Activated CD8-positive, alpha-beta memory T cell treated with anti-CD3 and anti-CD28 coated beads for 24 hours (primary cell): ENCODE measurements at places on chromosomes 2 and 18.

- DNase-seq, result no peak
Observed at GRCh38 chr2:233915128-233915527, 2.0 kb upstream of the TRPM8 start.

DNA sequence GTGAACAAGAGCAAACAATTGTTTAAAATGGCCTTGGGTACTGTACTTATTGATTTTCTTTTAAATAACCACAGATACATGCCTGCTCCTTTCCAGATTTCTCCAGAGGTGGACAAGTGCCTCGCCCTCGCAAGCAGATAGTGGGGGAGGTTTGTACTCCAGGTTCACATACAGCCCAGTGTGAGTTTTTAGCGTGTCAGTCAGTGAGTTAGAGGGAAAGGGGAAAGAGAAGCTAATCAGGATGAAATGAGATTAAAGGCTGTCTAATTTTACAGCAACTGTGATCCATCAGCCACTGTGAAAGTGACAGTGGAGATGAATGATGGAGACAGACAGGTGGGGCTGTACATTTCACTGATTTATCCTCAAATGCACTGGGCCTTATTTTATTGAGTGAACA, 74.7 kb downstream of the KLHL14 start:
- DNase-seq, result no peak

GRCh38 chr18:44791520-44791919, 110.8 kb downstream of the SETBP1 start:
- no peak for DNase-seq

GRCh38 chr2:189601043-189601442, 20.5 kb upstream of the SLC40A1 start:
- no peak for DNase-seq

DNA sequence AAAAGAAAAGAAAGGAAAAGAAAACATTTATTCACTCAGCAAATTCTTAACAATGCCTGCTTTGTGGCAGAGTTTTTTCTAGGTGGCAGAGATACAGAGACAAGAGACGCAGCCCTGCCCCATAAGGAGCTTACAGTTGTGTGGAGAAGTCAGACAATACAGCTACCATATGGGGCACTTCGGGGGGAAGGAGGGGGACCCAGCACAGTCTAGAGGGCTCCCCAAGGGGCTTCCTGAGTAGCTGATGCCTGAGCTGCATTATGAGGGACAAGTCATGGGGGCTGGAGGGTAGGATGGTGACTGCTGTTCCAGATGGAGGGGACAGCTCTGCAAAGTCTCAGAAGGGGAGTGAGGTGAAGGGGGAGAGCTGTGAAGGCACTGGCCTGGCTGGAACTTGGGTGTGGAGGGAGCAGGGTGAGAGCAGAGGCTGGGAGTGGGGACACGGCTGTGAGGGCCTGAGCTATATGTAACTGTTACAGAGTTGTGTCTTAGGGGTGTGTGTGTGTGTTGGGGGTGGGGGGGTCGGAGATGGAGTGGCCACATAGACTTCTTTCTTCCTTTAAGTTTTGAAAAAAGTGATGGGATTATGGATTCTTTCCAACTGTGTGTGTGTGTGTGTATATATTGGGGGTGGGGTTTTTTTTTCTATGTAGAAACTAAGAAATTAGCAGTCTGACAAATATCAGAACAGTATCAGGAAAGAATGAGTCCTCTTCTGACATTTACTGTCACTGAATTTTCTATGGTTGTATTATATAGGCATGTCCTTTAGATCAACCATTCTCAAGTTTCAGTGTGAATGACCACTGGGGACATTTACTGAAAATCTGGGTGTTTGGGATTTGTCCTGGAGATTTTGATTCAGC, 66.0 kb upstream of the HAAO start:
- no peak for DNase-seq

DNA sequence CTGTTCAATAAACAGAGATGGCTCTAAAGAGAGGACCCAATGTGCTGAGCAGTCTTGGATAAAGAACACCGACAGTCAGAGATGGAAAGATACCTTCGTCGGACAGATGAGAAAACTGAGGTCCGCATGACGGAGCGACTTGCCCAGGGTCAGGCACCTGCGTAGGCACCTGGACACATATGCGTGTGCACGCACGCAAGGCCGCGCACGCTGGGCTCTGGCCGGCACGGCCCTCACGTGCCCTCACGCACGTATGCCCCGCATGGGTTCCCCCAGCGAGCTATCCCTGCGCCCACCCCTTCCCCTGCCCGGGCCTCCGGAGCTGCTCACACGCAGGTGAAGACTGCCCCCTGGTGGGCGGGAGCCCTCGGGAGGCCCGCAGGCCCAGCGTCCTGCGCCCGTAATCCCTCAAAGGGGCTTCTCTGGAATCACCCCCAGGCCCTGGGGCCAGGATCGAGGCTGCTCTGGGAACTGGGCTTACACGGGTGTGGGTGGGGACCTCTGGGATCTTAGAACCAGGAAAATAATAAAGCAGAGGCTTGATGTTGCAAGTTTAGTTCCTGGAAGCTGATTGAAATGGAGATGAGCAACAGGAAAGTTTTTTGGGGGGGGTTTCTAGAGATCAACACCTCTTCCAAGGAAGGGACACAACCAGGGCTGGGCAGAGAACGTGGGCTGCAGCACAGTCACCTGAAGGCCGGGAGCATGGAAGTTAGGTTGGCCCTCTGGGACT, 246.3 kb downstream of the TNS1 start:
- DNase-seq, result peak; percentile 91

DNA sequence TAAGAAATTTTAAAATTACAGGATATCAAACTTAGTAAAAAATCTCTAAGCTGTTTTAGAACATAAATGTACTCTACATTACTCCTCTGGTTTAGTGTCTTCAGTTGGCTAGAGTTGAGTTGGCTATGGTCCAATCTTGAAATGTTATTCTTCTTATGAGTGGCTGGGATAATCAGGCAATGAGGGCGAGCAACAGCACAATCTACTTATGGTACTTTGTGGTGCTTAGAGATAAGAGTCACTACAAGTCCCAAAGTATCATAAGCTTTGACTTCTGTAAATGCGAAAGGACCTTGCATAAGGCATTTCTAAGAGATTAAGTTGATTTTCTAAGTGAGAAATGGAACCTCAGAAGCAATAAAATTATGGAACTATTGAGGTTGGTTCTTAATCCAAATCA, 361.7 kb downstream of the GPD2 start:
- no peak for DNase-seq

DNA sequence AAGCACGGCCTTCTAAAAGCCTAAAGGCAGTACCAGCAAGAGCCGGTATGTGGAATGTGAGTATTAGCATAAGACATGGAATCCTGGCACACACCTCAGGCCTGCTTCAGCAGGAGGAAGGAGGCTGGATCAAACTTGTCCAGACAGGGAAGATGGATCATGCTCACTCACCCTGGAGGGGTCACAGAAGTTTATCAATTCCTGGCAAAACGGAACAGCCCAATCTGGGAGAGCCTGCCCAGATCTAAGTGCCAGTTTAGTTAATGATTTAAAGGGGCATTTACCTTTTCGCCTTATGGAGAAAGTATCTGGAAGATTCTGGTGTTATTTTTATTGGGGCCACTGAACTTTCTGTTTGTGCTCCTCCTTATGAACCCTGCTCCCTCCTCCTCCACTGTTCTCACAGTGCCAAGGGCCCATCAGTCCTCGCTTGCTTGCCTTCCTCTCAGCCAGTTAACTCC, 58.3 kb upstream of the NFE2L2 start:
- DNase-seq, result no peak

- DNase-seq, result peak; percentile 91
Observed at GRCh38 chr2:26184555-26185303, 11.8 kb downstream of the GAREM2 start.

GRCh38 chr18:2971741-2972552, 41.0 kb downstream of the LPIN2 start:
- DNase-seq, result peak; percentile 79

GRCh38 chr2:41718705-41719104, 329.1 kb upstream of the PKDCC start:
- DNase-seq, result no peak

DNA sequence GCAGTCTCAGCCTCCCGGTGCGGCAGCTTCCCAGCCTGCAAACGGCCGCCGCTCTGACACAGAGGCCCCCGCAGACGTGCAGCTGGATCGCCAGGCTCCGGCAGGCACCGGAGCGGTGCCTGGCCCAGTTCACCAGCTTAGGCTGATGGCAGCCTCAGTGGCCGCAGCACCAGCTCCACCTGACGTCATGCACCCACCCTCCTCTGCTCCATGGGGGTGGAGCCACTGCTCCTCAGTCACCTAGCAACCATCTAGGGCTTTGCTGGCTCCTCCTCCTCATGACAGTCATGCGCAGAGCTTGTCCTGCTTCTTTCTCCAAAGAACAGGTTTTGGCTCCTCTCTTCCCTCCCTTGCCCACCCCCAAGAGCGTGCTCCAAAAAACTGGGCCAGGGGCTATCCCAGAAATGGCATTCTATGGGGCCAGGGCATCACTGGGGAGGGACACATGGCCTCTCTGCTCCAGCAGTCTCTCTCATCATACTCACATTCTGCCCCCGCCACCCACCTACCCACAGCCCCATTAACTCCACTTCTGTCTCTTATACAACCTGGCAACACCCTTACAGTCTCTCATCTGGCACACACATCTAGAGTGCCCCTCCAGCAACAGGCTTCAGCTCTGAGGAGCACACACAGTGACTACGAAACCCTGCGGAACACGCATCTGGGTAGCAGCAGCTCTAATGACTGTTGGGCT, 5.5 kb downstream of the DCTN1 start:
- DNase-seq, result no peak

GRCh38 chr2:195202163-195202845, 454.7 kb upstream of the SLC39A10 start:
- no peak for DNase-seq

- no peak for DNase-seq
Observed at GRCh38 chr2:170313347-170313991, 135.5 kb downstream of the MYO3B start.

DNA sequence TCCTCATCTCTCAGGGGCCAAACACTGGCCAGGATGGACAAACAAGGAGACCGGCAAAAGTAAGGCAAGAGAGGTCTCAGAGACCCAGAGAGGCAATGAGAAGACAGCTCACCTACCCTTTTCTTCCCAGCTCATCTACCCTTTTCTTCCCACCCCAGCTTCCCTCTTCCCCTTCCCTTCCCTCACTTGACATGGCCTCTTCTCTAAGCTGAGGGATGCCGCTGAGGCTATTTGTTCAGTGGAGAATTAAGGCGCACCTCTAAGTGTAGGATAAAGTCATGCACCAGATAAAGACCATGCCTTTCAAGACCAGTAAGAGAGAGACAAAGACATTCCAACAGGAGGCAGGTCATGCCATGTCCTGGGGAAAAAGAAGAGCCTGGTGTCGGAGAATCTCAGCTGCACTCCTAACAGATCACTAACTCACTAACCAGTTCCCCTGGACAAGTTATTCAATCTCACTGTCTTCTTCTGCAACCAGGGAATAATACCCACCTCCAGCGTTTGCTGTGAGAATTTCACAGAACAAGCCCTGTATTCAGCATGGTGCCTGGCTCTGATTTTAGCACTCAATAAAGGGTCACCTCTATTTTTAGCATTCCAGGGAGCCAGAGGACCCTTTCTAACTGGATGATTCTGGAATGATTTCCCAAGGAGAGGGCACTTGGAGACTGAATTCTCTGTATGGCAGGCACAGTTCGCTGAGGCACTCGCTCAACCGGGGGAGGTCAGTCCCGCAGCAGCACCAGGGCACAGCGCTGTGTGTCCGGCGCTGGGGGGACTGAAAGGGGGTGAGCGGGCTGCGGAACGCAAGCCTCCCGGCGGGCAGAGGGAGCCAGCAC, 3.0 kb upstream of the FOSL2 start:
- DNase-seq, result no peak

GRCh38 chr2:207567671-207568070, 37.9 kb downstream of the CREB1 start:
- no peak for DNase-seq

DNA sequence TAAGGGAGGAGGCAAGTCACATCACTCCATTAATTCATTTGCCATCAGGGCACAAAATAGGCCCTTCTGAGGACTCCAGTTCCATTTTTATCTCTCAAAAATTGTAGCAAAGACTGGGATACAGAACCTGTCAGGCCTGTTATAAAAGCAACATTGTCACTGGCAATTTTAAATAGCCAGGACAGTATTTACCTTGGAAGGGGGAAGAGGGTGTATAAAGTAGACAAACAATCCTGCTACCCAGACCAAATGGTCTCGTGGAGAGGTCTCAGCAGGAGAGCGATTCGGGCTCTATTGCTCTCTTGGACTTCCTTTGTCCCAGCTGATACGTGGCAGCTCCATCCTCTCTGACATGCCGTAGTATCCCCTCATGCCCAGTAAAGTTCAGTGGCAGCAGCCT, 740.3 kb upstream of the HS6ST1 start:
- DNase-seq, result no peak

- no peak for DNase-seq
Observed at GRCh38 chr2:200658278-200658864, 72.6 kb downstream of the AOX1 start.

DNA sequence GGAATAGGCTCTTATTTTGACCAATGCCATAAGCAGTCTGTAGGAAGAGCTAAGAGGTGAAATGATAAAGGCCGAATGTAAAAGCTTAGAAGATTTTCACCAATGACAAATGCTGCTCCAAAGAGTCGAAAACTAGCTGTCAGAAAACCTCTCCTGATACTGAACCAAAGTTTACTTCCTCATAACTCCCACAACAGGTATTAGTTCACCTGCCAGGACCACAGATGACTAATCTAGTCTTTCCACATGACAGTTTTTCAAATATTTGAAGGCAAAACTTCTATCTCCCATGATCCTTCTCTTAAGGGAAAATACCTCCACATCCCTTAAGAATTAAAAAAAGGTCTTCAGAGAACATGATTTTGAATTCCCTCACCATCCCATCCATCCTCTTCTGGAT, 473.2 kb upstream of the SPHKAP start:
- DNase-seq, result no peak

DNA sequence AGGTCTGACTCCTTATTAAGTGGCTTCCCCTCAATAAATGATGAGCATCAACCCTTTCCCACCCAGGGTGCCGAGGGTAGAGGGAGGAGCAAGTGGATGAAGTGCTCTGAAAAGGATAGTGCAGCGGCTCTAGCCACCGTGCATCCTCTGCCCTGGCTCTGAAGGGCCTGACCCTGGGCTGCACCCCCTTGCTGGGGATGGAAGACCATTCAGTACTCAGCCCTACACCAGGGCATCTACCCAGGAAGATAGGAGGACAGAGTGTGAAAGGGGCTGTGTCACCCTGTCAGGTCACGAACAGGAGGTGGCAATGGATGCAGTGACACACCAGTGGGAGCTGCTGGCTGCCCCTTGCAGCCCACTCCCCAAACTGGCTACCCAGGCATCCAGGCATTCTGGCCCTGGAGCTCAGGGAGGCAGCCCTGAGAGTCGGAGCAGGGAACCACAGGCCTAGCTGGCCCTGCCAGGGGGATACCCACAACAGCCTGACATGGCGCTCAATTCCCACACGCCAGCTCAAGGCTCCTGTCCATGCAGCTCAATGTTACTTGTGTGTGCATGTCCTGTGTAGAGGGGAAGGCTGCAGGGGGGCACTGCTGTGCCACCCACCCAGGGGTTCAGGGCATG, 7.6 kb downstream of the ACTR1B start:
- no peak for DNase-seq

DNA sequence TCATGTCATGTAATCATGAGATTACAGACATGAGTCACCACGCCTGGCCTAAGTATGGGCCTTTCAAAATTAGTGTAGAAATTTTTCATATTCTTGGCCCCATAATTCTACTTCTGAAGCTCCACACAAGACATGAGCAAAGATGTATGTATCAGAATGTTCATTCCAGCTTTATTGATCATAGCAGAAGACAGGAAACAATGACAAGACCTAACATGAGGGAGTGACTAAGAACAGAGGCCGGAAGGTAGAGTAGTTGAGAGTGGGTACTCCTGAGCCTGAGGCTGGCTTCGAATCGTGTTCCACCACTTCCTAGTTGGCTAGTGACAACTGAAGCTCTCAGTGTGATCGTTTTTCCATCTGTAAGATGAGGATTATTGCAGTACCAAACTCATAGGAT, 89.3 kb downstream of the ARMC9 start:
- no peak for DNase-seq
